ENCODE measurements at places on chromosomes 1 and 21.
A peak's percentile ranks its signal among the peaks of the same experiment; 100 is the strongest.

DNA sequence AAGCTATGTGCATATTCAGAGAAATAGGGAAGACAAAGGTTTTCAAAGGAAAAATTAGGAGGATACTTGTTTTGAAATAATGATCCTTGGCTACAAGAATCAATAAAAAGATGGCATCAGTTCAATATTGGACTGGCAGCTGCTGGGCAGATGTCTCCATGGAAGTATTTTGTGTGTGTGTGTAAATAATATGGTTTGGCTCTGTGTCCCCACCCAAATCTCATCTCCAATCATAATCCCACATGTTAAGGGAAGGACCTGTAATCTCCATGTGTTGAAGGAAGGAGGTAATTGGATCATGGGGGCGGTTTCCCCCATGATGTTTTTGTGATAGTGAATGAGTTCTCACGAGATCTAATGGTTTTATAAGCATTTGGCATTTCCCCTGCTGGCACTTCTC lies 40.4 kb upstream of the LRRC7 start:
- DNase-seq: no peak

- no peak for DNase-seq
Measured at GRCh38 chr1:9238134-9238533, 3.6 kb downstream of the H6PD start.

DNA sequence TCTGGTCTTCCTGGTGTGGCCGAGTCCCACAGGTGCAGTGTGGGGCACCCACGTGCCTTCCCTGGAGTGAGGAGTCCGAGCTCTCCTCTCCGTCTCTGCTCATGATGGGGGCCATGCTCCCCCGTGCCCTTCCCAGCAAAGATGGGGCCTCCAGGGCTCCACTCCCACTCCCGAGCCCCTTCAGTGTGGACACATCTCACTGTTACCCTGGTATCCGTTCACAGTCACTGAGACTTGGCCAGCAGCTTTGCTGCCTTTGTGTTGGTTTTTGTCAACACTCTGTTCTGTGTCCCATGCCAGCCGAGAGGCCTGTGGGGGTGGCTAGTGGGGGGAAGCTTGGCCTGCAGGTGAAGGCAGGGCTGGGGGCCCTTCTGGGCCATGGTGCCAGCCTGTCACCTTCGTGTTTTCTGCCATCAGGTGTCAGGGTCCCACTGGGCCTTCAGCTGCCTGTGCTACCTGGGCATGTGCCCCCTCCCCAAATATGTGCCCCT lies 46.9 kb upstream of the POFUT2 start:
- DNase-seq: no peak

GRCh38 chr1:221961532-221962292 lies 219.8 kb upstream of the DUSP10 start:
- DNase-seq: peak; percentile 1

- DNase-seq: no peak
Measured at GRCh38 chr1:117843791-117844190, 85.6 kb downstream of the GDAP2 start.

All from activated CD4-positive, alpha-beta T cell treated with anti-CD3 and anti-CD28 coated beads, Interleukin-2, amount 50 U/mL, for 1 hour (primary cell).